ENCODE measurements at places on chromosomes 6 and 20.
A peak's percentile ranks its signal among the peaks of the same experiment; 100 is the strongest.

GRCh38 chr6:31351401-31352309 lies 5.3 kb downstream of the HLA-B start:
- peak; percentile 20 for DNase-seq

DNA sequence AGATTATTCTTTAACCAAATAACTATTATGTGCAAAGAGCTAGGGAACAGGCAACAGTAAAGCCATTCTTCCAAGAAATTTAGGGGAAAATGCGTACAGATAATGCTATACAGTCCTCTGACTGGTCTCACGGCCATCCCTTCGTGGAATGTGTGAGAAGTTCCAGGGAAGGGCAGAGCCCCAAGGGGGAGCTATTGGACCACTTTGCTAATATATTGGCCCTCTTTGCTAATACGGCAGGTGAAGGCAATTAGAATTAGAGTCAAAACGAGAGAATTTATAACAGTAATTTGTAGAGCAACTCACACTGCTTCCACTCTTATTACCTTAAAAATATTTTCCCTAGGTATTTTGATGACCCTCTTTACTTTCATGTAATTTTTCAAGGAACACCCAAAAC lies 140.4 kb downstream of the IMPG1 start:
- DNase-seq: peak; percentile 20

GRCh38 chr6:163655217-163656121 lies 241.0 kb downstream of the QKI start:
- no peak for DNase-seq

- DNase-seq: no peak
Observed at GRCh38 chr6:104306211-104306610, 553.5 kb downstream of the HACE1 start.

DNA sequence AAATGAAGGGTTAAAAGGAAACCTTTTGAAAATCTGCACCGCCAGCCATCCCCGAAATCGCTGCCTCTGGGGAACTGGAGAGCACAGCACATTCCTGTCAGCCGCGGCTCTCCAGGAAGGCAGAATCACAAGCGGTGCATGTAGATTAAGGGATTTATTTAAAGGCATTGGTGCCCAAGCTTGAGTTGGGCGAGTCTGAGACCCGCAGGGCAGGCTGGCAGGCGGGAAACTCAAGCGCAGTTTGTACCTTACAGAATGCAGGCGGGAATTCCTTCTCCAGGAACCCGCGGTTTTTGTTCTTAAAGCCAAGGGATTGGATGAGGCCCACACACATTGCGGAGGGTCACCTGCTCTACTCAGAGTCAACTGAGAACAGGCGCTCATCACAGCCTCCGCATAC lies 10.8 kb downstream of the GPR31 start:
- no peak for DNase-seq

GRCh38 chr6:166496460-166496859 lies 90.0 kb downstream of the RAMACL start:
- DNase-seq: no peak
